C1 segment of cervical spinal cord (tissue), 14 donors: ENCODE measurements at places on chromosomes 12 and 14.

- no peak for DNase-seq
These were observed 15.3 kb upstream of the DGLUCY start for GRCh38 chr14:91098591-91098990.

DNA sequence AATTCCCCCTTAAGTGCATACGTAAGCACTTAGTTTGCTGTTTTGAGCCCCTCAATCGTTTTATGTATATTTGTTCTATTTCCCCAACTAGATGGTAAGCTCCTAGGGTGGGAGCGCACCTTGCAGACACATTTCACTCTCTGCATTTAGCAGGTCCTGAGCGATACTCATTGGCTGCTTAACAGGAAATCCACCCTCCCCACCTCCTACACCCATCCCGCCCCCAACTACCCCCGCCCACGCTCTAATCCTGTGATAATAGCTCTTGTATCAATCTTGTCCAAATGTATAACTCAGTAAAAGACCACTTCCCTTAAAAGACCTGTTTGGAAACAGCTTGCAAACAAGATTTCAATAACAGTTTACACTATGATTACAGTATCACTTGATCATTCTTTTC, 8.1 kb downstream of the LPAR5 start:
- DNase-seq: no peak

DNA sequence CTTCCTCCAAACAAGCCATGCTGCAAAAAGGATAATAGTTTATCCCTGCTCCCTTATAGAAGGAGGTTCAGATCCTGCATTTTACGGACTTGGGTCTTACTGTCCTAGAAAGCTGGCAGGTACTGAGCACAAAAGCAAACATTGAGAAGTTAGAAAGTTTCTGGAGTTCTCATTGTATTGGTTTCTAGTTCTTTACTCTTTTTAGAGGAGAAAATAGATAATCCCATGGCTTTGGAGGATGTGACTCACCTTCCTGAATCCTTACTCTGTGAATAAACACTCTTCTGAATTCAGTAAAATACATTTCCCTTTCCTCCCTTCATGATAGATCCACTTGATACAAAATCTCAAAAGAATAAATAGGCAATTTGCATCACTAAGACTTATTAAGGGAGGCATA, 188.9 kb downstream of the NPAS3 start:
- no peak for DNase-seq

GRCh38 chr12:52351196-52352059, 15.9 kb downstream of the KRT85 start:
- peak; percentile 26 for DNase-seq
